ENCODE measurements at places on chromosomes 5 and 9.

DNA sequence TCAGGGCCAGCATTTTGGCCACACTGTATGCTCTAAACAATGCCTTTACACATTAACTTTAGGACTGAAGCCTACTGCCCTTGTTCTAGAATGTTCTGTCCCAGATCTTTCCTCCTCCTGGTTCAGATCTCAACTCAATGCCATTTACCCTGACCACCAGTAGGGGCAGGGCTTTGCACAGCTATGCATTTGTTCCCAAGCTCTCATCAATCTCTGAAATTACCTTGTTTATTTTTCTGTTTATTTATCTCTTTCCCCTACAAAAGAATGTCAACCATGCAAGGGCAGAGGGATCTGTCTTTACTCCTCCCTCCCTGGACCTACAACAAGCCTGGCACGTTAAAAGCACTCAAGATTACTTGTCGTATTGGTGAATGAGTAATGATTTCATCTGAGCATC lies 612.9 kb downstream of the BNC2 start:
- no peak for DNase-seq

DNA sequence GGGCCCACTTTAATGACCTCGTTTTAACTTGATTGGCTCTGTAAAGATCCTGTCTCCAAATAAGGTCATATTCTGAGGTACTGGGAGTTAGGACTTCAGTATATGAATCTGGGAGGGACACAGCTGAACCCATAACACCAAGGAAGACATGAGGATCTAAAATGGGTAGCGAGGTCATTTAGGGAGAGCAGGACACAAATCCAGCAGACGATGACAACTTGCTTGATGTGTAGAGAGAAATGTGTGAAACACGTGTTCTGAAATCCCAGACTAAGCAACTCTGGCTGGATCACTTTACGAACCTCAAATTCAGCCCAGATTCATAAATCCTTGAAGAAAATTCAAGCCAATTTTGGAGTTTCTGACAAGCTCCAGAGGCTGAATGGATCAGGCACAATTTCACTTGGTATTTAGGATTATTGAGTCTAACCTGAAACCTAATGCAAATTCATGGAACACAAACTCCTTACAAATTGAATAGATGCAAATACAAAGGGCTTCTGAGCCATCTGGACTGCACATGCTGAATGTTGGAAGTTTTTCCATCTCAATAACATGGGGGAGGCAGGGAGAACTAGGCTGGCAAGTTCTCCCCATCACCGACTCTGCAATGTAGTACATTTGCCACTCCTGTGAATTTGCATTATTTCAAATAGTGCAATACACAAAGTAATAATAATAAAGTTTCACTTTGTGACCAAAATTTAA lies 74.0 kb upstream of the SLC30A5 start:
- no peak for DNase-seq

- DNase-seq = no peak
Observed at GRCh38 chr5:75600535-75600934, 10.7 kb upstream of the ANKDD1B start.

GRCh38 chr5:17308326-17309065 lies 91.1 kb downstream of the BASP1 start:
- no peak for DNase-seq

DNA sequence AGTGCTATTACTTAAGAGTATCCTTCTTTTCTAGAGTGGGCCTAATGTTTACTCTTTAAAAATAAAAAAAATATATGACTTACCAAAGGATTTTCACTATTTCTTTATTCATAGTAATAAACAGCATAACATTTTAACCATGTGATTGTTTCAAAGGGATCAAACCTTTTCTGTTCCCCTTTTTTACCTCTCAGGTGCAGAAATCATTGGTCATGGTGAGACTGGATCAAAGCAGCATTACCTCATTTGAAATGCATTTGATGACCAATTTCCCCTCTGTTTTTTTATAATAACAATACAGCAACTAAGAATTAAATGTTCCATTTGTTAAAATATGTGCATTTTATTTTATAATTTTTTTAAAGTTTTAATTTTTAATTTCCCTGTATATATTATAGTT lies 598.0 kb upstream of the RGMB start:
- DNase-seq = no peak

DNA sequence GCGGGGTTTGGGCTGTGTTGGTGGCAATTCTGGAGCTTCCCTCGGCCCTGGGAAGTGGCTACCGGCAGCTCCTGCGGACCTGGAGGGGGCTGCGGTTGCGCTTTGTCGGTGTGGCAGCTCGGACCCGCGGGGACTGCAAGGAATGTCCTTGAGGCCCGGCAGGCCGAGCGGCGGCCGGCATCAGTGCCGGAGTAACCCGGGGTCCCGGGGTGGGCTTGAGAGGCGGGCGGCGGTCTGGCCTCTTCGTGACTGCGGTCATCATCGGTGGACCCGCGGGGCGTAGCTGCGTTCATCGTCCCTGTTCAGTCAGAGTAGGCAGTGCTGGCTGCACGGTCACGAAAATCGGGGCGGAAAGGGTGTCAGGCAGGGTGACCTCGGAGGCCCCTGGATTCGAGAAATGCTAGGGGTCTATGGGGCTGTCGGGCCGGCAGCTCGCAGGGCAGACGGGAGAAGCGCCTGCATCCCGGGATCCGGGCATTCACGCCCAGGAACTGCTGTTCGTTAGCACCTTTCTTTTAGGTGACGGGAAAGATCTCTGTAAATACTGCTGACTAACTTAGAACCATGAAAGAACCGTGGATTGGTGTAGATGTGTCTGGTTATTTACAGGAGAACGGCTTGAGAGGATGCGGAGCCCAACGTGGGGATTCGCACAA lies 474 bp downstream of the HMGCR start:
- DNase-seq = peak; percentile 5

DNA sequence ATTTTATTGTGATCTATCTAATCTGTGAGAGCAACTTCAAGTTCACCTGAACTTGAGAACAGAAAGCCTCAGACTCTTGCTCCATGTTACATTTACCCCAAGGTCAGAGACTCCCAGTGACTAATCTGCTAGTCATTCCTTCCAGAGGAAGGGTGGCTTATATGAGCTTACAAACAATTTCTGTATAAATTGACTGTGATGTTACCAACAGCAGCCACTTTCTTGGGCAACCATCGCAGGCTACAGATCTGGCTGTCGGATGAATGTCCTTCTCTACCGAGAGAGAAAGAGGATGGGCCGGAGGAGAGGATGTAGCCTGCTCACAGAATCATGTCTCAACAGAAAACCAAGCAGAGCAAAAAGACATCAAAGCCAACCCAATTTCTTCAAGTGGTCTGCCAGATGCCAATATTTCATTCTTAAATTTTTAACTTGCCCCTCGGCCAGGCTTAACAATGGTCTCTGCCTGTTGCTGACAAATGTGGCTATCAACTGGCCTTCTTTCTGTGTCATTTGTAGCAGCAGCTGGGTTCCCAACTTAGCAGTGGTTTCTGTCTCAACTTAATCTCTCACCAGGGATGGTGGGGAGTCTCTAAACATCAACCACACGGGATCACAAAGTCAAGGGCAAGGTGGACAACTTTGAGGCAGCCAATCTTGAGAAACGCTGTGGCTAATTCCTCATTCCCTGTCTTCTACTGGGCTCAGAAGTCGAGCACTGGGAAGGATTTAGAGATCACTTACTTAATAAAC lies 81.3 kb downstream of the RAPGEF1 start:
- DNase-seq = no peak

DNA sequence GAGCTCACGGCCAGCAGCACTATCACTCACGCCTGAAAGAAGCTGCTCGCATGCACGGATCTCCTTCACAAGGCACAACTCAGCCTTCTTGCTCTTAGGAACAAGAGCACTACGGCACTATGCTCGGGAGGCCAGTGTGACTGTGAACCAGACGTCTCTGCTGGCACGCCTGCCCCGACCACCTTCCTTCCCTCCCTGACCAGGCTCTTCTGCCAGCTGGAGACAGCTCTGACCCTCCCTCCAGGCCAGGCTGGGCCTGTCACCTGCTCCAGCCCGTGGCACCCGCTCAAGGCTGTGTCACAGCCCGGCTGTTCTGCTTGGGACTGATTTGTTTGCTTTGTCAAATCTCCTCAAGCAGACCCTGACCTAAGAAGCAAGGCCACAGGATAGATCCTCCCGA lies 7.0 kb downstream of the TBC1D9B start:
- DNase-seq = no peak

- no peak for DNase-seq
Observed at GRCh38 chr5:112210430-112211005, 208.6 kb downstream of the EPB41L4A start.

GRCh38 chr5:95715799-95716461 lies 15.2 kb upstream of the RHOBTB3 start:
- no peak for DNase-seq

DNA sequence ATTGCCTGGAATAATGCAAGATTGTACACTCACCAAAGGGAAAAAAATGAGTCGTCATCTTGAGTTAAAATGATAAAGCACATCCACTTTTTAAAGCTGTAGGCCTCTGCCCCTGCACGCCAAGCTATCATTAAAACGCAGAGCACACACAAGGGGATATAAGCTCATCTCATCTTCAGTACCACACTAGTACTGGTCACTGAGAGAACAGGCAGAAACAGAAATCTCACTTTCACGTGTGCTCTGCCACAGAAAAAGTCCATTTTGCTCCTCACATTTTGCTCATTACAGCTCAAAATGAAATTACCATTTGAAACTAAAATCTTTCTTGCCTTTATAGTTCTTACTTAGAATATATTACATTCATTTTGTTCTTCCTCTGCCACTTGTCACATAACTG lies 99.2 kb upstream of the SLC30A5 start:
- DNase-seq = no peak

DNA sequence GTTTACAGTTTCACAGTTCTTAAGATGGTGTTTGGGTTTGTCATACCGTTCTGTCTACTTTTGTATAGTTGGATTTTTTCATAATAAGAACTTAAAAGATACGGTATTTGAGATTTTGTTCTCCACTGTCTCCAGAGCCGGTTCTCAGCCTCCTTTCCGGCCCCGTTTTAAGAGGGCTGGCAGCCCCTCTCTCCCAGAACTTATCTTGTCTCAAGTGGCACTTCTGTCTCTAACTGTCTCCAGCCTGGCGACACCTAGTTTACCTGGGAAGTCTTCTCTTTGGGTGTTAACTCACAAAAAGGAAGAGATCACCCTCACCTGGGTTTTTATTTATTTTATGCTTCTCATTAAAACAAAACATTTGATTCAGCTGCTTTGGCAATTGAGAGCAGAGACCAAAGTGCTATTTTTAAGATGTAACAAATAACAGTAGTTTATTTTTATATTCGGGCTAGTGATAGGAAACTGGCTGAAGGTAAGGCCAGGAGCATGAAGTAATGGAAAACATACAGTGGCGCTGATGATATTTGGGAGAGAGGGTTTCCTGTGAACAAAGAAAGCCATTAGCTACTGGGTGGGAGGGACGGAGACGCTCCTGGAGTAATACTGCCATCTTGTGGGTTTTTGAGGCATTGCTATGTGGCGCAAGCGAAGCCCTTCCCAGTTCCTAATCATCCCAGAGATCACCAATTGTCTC lies 48.3 kb downstream of the ACER2 start:
- peak; percentile 48 for DNase-seq

GRCh38 chr5:113142186-113142585 lies 165.6 kb downstream of the DCP2 start:
- no peak for DNase-seq

GRCh38 chr9:113931140-113931539 lies 55.0 kb downstream of the ZNF618 start:
- DNase-seq = no peak

DNA sequence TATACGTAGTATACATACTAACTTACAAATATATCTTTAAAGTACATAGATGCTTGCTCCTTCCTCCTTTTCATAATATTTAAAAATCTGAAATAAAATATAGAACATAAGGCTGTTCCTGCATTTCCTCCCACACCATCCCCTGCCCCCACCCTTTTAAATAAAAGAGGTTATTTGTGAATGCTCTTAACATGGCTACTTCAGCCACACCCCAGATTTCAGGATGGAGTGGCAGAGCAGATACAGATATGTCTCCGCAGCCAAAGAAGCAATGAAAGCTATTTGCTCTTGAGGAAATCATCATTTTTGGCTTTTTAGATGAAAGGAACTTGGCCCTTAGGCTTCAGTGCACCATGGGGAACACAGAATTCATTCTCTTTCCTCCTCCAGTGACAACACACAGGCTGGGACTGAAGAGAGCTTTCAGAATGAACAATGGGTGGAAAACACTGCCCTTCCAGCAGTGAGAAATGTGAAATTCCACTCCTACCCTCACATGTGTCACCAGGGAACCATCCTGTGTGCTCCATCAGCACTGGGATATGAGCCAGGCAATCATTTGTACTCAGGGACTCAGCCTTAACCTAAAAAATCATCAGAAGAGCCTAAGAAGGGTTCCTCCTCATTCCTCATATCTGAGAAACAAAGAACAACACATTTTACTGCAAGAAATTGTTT lies 134.3 kb downstream of the PPP2R2B start:
- DNase-seq = no peak

DNA sequence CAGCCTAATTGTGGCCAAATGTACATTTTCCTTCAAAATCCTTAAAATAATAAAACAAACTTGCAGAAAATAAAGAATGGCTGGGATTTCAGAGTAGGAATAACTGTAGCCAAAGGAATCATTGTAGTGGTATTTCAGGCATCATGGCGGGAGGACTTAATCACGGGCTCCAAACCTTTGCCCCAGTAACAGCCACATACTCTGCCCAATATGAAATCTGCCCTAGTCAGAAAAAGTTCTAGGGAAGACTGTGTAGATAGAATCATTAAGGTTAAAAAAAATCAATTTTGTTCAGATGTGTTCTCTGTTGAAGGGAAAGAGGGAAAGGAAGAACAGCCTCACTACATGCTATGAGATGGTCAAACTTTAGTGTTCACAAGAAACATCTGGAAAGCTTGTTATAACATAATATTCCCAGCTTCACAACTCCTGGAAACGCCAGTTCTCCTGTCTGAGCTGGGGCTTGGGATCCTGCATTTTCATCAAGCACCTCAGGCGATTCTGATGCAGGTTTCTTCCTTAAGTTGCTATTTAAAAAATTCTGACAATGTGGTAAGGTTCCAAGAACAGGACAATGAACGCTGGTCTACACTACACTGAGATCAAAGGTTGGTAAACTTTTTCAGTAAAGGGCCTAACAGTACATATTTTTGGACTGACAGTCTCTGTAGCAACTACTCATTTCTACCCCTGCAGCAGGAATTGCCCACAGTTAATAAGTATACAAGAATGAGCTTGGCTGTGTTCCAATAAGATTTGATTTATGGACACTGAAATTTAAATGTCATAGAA lies 87.9 kb downstream of the CEMIP2 start:
- DNase-seq = no peak

GRCh38 chr5:61534481-61535267 lies 202.6 kb downstream of the ZSWIM6 start:
- no peak for DNase-seq

GRCh38 chr5:168468836-168469235 lies 17.4 kb upstream of the RARS1 start:
- DNase-seq = no peak

All from activated T-cell treated with anti-CD3 and anti-CD28 coated beads for 4 hours (primary cell).